SHP77 (cell line): ENCODE measurements at places on chromosomes 3 and 15.

DNA sequence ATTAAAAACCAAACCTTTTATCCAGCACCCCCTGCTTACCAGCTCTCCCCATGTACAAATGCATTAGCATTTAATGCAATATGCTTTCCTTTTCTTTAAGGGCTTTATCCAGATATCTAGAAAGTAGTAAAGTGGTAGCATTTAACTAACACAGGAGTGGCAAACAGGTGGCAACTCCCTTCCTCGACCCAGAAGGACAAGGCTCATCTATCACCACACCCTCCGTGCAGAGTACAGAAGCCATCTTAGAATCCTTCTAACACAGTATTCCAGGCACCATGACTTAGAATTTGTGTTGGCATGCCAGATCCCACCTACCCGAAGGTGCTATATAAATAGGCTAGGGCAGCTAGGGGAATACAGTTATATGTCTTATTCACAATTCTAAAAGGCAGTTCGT, 148.6 kb upstream of the NSMCE3 start:
- no peak for DNase-seq

DNA sequence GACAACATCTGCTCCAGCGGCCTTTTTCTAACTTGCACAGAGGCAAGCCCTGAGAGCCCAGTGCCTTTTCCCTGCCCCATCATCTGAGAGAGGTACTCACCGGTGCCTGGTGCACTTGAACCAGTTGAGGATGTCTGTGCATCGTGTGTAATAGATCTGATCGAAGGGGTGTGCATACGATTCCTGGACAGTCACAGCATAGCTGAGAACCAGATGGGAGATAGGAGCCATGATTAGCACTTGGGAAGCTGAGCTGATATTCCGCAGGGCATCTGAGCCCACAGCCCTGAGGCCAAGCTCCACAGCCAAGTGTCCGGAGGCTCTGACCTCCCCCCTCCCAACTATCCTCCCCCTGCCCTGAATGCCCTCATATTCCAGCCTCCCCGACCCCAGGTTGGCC, 129.8 kb downstream of the MEGF11 start:
- DNase-seq, result no peak

DNA sequence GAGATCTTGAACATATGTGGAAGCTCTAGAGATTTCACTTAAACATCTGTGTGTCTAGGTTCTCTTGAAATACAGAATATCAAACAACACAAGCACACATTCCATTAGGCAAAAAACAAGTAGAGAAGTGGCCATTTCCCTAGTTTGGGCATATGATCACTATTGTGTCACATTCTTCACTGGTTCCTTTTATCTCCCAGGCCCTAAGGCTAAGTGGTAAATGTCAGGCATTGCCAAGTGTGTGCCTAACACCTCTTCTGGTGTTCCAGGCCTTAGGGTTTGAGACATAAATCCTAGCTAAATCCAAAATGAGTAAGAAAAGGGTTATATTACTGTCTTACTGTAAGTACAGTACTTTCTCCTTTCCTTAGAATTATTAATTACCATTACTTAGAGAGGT, 880.1 kb downstream of the PDCD6IP start:
- DNase-seq, result no peak

DNA sequence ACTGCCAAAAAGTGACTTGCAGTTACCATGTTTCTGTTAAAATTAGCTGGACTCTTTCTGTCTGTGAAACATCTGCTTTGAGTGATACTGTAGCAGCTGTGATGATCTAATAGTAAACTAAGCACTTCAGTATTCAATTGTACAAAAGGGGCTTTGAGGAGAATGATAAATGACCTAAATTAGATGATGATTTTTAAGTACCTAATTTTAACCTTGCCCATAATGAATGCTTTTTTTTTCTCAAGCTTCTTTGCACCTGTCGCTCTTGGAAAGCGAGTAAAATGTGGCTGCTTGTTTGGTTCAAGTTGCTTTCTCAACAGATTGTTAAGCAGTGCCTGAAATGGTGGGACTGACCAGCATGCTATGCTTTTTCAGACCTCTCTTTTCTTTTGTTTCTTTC, 752.3 kb downstream of the EPHA3 start:
- peak; percentile 72 for DNase-seq

DNA sequence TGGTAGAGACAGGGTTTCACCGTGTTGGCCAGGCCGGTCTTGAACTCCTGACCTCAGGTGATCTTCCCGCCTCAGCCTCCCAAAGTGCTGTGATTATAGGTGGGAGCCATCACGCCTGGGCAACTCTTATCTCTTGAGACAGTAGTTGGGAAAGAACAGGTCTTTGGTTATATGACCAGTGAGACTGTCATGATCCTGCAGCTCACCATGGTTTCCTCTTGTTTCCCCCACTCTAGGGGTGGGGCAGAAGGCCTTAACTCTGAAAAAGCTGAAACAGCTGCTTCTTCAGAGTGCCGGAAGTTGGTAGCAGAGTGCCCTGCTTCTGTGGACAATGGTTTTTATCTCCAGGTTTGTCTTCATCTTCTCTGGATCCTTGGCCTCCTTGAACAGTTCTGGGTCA, 4.7 kb upstream of the TYRO3 start:
- no peak for DNase-seq
